ENCODE measurements at places on chromosomes 2 and 18.

DNA sequence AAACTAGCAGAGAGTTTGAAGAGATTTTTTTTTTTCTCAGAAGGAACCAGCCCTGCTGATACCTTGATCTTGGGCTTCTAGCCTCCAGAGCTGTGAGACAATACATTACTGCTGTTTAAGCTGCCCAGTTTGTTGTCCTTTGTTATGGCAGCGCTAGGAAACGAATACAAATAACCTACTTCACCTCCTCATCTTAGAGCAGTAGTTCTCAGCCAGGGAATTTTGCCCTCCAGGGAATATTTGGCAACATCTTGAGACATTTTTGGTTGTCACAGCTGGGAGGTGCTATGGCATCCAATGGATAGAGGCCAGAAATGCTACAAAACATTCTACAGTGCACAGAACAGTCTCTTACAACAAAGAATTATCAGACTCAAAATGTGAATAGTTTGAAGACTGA, 43.9 kb upstream of the BCL11A start:
- DNase-seq: no peak

DNA sequence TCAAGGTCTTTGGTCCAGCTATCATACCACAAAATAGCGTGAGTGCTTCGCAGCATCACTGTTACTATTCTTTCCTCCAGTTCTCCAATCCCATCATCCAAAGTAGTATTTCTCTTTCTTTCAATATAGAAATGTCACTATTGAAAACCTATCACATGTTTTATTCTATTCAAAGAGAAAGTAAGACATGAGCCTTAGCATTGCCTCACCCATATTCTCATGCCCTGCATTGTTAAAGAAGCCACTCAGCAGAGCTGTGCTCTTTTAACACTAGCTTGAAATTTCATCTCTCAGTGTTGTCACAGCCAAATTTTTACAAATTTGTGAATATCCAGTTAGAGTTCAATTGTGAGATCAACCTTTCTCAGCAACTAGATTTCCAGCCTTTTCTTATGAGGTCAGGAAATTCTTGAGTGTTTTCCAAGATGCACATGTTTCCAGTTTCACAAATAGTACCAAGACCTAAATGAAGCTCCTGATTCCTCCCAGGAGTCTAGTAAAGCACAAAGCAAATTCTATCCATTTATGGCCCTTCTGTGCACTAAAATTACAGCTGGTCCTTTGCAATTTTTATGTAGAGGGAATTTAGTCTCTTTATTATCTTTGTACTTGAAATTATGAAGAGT, 343.7 kb downstream of the SPAG16 start:
- DNase-seq: no peak

- no peak for DNase-seq
Observed at GRCh38 chr2:215376103-215376780, 59.6 kb downstream of the FN1 start.

DNA sequence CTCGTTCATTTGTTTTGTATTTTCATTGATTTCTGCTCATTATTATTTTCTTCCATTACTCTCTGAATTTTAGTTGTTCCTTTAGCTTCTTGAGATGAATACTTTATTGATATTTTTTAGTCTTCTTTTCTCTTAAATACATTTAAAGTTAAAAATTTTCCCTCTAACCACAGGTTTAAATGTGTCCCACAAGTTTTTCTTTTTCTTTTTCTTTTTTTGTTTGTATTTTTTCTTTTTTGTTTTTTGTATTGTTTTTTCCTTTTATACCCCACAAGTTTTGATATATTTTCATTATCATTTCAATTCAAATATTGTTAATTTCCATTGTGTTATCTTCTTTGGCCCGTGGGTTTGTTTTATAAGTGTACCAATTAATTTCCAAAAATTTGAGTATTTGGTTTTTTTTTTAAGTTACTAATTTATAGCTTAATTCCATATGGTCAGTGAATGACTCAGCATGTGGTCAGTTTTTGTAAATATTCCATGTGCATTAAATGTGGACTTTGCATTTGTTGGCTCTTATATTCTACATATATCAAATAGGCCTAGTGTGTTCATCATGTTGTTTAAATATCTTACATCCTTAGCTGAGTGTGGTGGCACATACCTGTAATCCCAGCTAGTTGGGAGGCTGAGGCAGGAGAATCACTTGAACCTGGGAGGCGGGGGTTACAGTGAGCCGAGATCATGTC, 16.2 kb downstream of the CENPO start:
- DNase-seq: no peak

GRCh38 chr2:234135750-234136221, 85.3 kb downstream of the SPP2 start:
- DNase-seq: peak; percentile 41

DNA sequence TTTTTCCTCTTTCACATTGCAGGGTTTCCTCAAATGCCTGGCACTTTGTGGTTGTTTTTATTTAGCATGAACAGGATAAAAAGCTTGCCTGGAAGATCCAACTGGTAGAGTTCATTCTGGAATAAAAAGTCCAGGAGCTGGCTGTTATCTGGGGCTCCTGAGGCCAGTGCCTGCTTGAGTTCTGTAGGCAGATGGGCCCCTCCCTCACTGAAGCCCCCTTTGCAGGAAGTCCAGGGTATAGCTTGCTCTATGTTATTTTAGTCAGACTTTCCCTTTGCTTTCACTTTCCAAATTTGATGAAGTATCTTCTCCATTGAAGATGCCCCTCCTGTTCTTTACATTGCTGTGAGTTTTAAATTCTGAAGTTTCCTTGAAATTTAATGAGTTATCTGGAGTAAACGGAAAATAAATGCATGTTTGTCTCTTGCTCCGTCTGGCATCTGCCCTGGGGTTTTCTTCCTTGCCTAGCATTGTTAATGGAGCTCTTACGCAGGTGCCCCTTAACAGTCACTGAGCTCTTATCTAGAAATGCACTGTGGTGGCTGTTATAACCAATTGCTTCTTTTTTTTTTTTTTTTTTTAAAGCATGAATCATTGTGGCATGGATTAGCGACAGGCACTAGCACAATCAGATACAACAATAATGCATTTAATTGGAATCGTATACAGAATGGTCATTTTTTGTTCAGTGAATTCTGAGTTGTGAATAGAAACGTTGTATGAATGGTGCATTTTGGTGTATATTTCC, 27.0 kb upstream of the LPIN1 start:
- no peak for DNase-seq

DNA sequence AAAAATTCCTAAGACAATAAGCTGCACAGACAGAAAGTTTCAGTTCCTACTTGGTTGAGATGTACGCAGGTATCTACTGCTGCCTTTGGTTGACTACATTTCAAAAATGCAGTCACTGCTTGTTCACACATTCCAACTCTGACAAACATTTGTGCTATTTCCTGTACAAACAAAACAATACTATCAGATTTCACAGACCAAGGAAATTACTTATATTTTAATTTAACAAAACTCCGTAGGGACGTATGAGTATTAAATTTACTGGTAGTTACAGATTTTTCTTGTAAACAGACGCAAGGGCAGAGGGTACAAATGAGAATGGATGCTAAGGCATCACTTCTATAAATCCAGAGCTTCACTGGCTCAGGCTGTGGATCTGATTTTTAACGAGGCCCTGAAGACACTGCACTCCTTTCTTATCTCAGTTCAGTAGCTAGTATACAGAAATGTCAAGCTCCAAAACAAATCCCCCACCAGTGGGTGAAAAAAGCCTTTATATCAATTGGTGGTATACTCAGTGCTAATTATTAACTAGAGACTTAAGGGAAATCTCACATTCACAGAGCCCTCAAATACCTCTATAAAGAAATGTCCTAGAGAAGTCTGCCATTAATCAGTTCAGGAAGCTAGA, 31.7 kb upstream of the TTC32 start:
- no peak for DNase-seq

- no peak for DNase-seq
Observed at GRCh38 chr18:79540904-79541282, 138.7 kb upstream of the CTDP1 start.

DNA sequence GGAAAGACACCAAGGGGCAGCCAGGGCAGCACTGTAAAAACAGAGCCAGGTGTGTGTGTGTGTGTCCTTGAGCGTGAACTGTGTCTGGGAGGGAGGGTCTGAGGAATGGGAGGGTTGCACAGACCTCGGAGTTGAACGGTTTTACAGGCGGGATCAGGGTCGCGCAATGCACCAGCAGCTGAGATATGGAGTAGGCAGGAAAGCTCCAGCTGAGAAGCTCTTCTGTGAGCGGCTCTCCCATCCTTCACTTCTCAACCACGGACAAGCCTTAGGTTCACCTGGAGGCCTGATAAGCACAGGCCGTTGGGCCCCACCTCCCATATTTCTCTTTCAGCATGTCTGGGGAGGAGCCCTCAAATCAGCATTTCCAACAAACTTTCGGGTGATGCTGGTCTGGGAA, 12.1 kb downstream of the SERTAD2 start:
- no peak for DNase-seq

- no peak for DNase-seq
Observed at GRCh38 chr2:149527998-149528755, 59.4 kb downstream of the MMADHC start.

DNA sequence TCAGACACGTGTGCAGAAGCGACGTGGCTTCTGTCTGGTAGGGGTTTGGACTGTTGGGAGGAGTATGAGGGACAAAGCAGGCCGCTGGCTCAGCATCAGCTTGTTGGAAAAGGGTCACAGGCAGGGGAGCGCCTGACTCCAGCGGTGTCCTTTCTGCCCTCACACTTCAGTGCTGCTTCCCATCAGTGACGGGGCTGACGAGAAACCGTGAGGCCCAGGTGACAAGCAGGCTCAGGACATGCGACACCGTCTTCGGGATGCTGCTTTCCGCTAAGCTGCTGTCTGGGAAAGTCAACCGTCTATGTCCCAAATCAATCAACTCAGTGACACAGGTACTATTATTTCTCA, 90.5 kb downstream of the USP40 start:
- no peak for DNase-seq

DNA sequence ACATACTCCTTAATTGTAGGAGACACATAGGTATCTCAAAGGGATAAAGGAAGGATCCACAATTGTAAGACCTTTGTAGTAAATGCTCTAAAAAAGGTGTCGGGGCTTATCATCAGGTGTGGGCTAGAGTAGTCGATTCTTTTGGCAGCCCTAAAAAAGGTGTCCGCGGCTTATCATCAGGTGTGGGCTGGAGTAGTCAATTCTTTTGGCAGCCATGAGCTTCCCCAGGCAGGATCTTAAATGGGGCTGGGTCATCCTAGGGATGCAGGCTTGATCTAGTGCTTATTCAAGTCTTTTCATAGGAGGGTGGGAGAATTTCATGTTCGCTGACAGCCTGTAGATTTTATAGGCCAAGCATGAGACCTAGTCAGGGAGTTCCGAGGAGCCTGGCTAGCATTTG, 406.4 kb upstream of the VWC2L start:
- DNase-seq: no peak

- peak; percentile 41 for DNase-seq
Observed at GRCh38 chr18:13279181-13280069, 60.9 kb downstream of the LDLRAD4 start.

DNA sequence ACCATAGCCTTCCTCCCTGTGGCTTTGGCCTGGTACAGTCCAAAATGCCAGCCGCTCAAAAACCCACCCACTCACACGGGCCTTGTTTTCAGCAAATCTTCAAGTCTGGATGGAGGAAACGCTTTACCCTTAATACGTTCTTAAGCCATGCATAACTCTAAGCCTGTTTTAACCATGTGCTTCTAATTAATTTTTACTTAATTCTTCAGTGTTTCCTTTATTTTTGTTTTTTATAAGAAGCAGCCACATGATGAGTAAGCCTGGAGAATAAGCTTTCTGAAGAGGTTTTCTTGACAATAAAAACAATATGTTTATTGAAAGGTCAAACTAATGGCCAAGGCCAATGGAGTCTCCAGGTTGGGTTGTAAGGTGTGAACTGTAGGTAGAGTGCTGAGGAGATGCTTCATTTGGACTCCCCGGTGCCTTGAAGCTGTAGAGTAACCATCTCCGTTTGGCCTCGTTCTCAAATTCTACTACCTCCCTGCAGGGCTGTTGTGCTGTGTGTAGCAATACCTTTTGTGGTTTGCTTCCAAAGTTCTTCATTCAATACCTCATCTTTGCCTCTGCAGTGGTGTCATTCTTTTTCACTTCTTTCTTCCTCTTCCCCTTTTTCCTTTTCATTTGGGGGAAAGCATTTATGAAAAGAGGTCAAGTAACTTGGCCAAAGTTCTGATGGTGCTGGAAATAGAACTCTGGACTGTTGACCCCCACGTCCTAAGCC, 113.7 kb downstream of the PRKCE start:
- no peak for DNase-seq

- DNase-seq: no peak
Observed at GRCh38 chr2:108637304-108637669, 82.0 kb upstream of the RANBP2 start.

- DNase-seq: no peak
Observed at GRCh38 chr2:25062511-25062917, 20.6 kb downstream of the EFR3B start.

GRCh38 chr2:231611273-231612108, 18.8 kb downstream of the TEX44 start:
- peak; percentile 41 for DNase-seq

DNA sequence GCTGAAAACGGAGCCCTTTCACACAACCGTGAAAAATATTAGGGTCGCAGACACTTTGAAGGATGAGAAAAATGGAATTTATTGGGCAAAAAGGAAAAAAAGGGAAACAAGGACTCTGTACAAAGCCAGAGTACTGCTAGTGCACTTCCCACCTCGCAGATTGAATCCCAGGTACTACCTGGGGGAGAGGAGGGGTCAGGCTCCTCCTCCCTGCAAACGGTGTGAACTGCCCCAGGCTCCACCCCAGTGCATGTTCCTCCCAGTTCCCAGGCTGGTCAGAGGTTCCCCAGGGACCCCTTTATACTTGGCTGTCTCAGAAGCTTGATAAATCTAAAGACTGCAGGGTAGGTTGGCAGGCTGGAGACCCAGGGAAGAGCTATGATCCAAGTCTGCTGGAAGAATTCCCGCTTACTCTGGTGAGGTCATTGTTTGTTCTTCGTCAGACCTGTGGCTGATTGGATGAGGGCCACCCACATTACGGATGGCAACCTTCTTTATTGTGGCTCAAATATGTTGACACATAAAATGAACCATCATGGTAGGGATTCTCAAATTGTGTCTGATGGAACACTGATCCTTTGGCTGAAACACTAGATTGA, 290.4 kb upstream of the POU3F3 start:
- DNase-seq: no peak

DNA sequence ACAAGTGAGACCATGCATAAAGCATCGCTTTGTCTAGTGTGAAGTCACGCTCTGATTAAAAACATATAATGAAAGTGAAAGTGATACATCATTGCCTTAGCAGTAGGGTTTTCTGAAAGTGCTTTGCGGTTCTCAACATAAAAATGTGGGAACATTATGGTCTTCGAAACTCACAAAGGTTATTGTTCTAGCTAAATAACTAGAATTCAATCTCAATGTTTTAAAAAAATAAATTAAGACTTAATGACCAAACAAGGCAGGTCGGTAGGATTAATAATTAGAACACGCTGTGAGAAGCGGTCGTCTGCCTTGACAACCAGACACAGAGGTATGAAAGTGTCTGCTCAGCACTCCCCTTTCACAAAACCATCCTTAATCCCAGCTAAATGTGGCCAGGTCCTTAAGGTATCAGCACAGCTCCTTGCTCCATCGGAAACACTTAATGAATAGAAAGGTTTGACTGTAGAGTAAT, 42.2 kb downstream of the KLHL14 start:
- no peak for DNase-seq

GRCh38 chr2:148674063-148675020, 29.8 kb downstream of the EPC2 start:
- no peak for DNase-seq

GRCh38 chr18:35904389-35905037, 68.0 kb upstream of the RMP24 start:
- DNase-seq: no peak

Measured in stimulated activated CD4-positive, alpha-beta T cell treated with anti-CD3 and anti-CD28 coated beads, Interleukin-12 subunit alpha, Interleukin-12 subunit beta, amount 100 ng/mL, for 4 hours (primary cell).